Stimulated activated CD4-positive, alpha-beta T cell treated with anti-CD3 and anti-CD28 coated beads, Interleukin-1b, Interleukin-23, amount 100 ng/mL, for 1 hour (primary cell): ENCODE measurements at places on chromosomes 13 and 19.

DNA sequence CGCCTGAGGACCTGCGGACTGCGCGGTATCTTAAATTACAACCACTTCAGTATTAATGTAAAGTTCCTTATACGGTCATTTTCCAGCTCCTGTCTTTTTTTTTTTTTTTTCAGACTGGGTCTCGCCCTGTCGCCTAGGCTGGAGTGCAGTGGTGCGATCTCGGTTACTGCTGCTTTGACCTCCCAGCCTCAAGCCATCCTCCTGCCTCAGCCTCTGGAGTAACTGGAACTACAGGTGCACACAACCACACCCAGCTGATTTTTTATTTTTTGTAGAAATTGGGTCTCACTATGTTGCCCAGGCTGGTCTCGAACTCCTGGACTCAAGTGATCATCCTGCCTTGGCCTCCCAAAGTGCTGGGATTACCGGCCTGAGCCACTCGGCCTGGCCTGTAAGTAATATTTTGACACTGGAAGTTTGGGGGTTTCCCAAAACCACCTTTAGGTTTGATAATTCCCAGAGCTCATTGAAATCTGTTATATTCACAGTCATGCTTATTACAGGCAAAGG, 406 bp upstream of the EID2B start:
- DNase-seq: no peak

DNA sequence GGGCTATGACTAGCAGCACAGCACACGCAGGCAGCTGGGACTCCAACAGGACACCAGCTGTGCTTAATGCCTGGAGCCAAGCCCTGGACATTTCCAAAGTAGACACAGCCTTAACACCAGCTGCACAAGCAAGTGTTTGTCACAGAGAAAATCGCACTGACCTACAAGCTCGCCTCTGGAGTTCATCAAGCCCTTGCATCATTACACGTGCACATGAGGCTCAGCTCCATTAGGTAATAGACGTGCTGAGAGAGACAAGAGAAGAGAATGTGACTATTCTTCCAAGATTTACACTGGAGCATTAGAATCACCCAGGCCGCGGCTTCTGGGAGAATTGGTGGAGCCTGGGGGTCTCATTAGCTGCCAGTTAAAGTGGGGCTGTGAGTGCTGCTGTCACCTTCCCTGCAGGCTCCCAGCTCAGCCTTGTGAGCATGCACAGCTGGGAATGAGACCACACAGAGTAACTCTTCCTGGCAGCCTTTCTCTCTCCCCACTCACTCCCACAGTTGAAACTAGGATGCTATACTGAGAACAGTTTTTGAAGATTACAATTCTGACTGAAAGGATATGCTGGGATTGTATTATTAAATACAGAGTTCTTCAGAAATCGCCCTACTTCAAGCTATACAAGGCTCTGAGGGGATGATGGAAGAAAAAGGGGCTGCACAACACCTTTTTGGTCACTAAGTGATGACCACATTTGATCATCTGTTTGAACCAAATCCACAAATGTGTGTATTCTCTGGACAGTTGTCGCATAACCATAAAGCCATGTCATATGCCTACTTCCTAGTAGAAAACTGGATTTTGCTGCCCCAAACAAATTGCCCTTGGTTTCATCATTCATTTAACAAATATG, 10.5 kb downstream of the STOML3 start:
- no peak for DNase-seq

DNA sequence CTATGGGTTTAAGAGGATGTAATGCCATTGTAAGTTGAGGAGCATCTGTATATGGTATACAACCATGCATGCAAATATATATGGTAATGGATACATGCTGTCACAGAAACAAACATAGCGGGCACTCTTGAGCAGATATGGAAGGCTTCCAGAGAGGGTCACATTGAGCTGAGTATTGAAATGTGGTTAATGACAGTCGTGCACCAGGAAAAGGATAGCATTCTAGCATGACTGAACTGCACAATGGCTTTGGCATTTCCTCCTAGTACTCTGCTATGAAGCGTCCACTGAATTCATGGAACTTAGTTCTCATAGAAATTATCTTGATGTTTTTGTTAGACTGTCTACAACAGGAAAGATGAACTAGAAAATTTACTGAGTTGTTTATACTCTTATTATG, 25.2 kb downstream of the DGKH start:
- no peak for DNase-seq

GRCh38 chr19:18072335-18072734, 14.4 kb downstream of the IL12RB1 start:
- DNase-seq: no peak

- DNase-seq: no peak
Measured at GRCh38 chr19:17245535-17245984, at the start of gene NR2F6. Gene NR2F6, minus strand, starts transcription at chr19:17245919. Its CDS starts 699 bp downstream, at chr19:17245220.

GRCh38 chr19:36072081-36072480, 17.4 kb downstream of the WDR62 start:
- DNase-seq: no peak

GRCh38 chr13:45718992-45719391, 16.9 kb downstream of the CBY2 start:
- no peak for DNase-seq

DNA sequence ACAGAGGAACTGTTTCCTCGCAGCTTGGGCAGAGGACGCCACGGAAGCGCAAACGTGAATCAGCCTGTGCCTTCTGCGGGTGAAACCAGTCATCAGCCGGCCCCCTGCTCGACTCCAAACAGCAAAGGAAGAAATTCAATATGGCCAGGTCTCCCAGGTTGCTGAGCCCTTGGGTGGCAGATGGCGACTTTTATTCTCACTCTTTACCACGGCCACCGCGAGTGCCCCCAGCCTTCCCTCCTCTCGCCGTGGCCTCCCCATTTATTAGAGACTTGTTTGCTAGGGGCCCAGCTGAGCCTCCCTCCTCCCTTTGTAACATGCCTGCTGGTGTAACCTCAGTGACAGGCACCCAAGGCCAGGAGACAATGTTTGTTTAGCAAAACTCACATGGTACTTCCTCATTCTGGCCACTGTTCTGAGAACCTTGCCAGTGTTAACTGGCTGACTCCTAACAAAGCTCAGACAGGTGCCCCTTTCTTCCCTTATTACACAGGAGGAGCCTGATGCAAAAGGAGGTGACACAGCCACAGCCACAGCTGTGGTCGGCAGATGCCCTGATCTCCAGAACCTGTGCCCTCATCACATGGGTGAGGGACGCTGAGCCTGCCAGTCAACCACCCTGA, 5.8 kb downstream of the RAB20 start:
- no peak for DNase-seq

DNA sequence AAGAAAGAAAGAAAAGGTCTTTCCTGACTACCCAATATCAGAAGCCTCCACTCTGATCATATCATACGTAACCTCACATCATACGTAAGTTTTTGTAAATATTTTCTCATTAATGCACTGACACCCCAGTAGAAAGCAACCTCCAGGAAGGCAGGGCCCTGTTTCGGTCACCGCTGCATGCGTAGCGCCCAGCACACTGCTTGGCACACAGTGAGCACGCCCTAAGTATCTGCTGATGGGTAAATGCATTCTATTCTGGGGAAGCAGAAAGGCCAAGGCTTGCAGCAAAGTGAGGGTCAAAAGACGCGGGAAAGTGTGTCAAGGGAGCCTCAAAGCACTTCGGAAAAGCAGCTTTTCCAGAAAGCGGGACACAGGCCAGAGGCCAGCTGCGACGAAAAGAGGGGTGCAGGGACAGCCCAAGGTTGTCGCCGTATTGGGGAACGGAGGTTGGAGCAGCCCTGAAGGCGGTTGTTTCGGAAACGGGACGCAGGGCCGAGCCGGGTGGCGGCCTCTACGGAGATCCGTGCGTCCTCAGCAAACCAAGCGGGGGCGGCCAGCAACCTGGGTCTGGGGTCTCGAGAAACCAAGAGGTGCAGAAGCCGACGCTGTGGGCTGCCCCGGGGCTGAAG, 463 bp downstream of the SUGP1 start:
- DNase-seq: no peak

DNA sequence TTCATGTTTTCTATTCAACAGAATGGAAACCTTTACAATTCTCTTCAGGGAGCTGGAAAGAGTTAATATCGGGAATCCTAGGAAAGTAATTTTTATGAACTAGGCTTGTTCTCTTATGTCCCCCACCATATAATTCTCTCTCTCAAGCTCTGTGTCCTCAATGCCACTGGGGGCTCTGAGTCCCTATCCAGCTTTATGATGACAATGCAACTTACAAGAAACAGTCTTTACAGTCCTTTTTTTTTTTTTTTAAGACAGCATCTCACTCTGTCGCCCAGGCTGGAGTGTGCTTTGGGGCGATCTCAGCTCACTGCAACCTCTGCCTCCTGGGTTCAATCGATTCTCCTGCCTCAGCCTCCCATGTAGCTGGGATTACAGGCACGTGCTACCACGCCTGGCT, 31.2 kb upstream of the TM9SF2 start:
- DNase-seq: no peak

- DNase-seq: no peak
Measured at GRCh38 chr13:94345374-94346195, 133.9 kb downstream of the DCT start.

DNA sequence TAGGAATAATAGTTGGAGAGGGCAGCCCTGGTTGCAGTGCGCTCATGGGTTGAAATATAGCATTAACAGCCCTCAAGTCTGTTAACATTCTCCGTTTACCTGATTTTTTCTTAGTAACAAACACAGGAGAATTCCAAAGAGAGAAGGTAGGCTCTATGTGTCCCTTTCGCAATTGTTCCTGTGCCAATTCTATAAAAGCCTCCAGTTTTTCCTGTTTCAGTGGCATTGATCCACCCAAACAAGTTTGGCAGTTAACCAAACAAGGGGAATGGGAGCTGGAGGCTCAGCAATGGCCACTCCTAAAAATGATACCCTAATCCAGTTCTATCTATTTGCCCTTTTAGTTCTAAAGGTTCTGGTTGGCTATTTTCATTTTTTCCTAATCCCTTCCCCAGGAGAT, 151.6 kb downstream of the ZNF486 start:
- no peak for DNase-seq

DNA sequence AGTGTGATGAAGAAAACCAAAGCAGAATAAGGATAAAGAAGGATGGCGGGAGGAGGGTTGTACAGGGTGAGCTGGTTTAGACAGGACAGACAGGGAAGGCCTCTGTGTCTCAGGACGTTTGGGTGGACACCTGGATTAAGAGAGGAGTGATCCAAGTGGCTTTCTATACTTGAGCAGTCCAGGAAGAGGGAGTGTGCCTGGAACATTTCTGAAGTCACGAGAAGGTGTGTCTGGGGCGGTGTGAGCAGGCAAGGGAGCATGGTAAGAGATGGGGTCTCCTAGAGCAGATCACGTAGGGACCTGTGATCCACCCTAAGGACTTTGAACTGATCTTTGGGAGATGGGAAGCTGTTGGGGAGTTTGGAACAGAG, 15.4 kb upstream of the STK24 start:
- no peak for DNase-seq

DNA sequence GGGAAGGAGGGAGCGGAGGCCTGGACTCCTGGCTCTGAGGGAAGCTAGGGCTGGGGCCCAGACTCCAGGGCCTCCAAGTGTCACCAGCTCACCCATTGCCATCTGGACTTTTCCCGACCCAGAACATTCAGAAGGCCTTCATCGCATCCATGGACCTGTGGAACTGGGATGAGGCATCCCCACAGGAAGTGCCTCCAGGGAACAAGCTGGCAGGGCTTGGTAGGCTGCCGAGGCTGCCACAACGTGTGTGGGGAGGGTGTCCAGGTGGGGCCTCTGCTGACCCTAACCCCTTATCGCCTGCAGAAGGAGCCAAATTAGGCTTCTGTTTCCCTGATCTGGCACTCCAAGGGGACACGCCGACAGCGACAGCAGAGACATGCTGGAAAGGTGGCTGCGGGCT, 767 bp downstream of the ETV2 start:
- no peak for DNase-seq

DNA sequence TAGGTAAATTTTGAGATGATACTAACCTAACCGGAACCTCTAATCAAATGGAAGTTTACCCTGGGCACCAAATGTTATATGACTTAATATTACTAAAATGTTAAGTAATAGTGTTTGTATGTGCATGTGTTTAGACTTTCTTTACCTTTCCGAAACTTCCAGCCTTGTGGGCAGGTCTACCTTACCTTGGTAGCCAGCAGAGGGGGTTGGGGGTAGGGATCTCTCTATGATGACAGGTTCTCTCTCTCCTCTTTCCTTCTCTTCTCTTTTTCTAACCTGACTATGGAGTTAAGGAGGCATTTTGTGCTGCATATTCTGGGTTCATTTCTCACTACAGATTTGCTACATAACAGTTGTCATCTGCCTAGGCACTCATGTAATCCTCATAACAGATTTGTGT, 6.8 kb upstream of the FRY start:
- DNase-seq: no peak

GRCh38 chr13:20566468-20566897, 474 bp upstream of the IFT88 start:
- DNase-seq: no peak

GRCh38 chr13:19782049-19782726, 557 bp downstream of the PSPC1 start:
- peak; percentile 34 for DNase-seq

DNA sequence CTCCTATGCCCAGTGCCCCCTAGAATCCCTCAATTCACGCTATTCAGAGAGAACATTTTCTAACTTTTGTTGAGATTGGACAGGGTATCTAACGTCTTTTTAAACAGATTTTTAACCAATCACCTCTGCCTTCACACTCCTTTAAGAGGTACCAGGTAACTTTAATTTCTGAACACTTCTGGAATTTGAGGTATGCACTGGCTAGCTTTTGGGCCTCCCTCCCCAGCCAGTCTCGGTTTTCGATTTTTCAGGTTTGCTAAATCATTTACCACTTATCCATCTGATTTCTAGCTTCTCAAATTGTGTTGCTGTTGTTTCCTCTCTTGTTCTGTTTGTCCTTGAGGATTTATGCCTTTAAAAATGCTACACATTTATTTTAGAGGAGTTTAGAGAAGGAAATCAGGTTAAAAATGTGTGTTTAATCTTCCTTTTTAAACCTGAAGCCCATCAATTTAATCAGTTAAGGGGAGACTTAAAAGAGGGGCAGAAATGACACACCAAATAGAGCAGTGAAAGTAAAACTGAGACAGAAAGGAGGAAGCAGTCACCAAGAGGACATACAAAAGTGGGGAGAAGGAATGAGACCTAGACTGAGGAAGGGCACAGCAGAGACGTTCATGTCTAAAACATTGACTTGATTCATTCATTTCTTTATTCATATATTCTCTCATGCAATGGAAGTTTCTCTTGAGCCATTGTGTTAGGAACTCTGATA, 139.6 kb upstream of the HTR2A start:
- DNase-seq: no peak

GRCh38 chr19:32164384-32164992, 180.9 kb upstream of the ZNF507 start:
- no peak for DNase-seq

GRCh38 chr13:48586591-48587103, 53.8 kb upstream of the RCBTB2 start:
- no peak for DNase-seq
